ENCODE measurements at places on chromosomes 1 and 21.

DNA sequence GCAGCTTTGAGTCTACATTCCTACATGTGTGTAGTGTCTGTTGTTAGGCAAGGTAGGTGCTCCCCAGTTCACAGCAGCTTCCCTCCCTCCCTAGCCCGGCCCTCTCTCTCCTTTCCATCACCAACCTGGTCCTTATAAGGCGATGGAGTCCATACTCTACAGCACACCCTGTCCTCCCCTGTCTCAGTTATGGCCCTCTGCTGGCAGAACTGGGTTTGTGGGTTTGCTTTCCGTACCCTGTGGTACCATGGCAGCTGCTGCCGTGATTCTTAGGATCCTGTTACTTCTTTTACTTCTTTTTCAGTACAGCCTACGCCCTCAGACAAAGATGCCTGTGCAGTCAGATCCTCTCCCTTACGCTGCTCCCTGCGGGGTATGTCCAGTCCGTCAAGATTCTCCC lies 31.7 kb downstream of the AK5 start:
- no peak for DNase-seq

- no peak for DNase-seq
Observed at GRCh38 chr1:24936684-24937083, 6.6 kb upstream of the RUNX3 start.

- DNase-seq = no peak
Observed at GRCh38 chr1:233151861-233152260, 143.7 kb downstream of the PCNX2 start.

DNA sequence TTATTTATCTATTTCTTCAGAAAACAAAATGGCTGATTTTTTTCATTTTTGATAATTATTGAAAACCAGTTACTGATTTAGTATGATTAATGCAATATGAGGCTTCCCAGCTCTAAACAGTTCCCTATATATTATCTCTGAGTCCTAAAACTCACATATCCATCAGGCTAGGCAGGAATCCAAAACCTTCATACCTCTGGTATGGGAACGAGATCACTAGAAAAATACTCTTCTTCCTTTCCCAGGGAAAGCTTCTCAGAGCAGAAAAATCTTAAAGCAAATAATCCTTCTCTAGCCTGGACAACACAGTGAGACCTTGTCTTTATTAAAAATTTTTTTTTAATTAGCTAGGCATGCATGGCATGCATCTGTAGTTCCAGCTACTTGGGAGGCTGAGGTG lies 42.5 kb downstream of the KDM5B start:
- no peak for DNase-seq

DNA sequence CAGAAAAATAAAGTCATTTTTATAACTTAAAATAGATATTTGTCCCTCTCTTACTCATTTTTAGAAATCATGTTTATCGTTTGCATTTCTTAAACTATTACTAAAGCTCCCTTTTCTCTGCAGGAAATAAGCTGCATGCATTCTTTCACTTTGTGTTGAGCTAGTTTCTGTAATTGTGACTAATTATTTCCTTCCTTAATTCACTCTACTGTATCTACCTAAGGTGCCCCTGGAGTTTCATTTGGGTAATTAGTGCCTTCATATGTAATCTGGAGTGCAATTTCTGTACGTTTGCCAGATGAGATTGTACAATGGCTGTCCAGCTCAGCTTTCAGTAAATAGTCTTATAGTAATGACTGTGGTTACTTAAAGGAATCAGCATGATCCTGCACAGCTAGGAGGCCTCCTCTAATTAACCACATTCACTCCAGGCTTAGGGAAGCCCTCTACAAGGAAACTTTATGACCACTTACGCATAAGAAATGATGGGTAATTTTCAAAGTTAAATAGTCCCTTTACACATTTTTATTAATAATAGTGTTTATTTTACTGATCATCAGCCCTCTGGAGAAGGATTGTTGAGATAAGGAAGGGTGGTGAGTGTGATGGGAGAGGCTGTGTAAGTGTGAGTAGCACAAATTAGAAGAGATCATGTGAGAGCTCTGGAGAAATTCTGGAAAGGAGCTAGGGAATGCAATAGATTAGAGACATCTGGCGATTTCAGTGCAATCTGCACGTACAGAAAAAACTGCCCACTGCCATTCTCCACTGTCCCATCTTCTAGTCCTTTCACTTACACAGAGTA lies 86.8 kb downstream of the LRRC8C start:
- DNase-seq = peak; percentile 81

- DNase-seq = no peak
Observed at GRCh38 chr21:26443867-26444266, 129.2 kb downstream of the CYYR1 start.

GRCh38 chr1:18668750-18669404 lies 38.2 kb downstream of the PAX7 start:
- no peak for DNase-seq

GRCh38 chr1:153771841-153772593 lies 3.2 kb upstream of the SLC27A3 start:
- no peak for DNase-seq

GRCh38 chr1:219797009-219797408 lies 131.3 kb downstream of the SLC30A10 start:
- no peak for DNase-seq

GRCh38 chr1:65480684-65481405 lies 60.4 kb downstream of the LEPR start:
- DNase-seq = no peak

GRCh38 chr1:66399888-66400529 lies 133.9 kb upstream of the SGIP1 start:
- DNase-seq = no peak

- peak; percentile 5 for DNase-seq
Observed at GRCh38 chr1:110880708-110881374, 7.9 kb downstream of the CD53 start.

DNA sequence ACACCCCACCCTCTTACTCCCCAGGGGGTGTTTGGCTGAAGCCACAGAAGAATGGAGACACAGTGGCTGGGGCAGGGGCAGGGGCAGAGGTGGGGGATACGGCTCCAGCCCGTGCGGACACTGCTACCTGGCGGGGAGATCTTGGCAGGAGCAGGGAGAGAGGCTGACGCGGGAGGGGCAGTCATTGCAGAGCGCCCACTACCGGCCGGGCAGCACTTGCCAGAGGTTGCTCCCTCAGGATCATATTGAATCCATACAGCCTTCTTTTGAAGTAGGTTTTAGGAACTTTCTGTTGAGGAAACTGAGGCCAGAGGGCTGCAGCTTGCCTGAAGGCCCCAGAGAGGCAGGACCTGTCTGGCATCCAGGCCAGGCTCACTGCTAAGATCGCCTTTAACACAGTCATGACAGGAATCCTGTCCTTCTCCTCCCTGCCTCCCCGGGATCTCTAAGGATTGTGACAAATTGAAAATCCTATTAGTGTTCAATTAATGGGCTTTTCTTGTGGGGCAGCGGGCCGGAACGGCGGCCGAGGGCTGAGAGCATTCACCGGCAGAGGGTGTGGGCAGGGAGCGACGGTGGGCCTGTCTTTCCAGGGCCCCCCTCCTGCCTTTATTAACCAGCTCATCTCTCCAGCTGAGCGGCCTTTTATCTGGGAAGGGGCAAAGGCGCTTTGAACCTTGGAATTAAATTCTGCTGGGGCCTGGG lies 65.5 kb upstream of the WNT4 start:
- no peak for DNase-seq

DNA sequence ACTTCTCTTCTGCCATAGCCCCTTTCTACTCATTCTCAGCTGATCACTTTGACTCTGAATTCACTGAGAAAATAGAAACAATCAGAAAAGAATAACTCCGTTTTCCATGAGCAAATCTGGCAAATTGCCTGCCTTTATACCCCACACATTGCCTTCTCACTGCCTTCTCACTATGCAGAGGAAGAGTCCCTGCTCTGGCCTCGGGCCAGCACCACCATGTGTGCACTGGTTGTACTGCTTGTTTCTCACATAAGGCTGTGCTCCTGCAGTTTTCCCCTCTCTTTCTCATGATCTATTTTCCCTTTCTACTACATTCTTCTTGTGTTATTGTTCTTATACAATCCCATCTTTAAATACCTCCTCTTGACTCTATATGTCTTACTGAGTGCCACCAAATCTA lies 2.3 kb upstream of the HMGCS2 start:
- no peak for DNase-seq

DNA sequence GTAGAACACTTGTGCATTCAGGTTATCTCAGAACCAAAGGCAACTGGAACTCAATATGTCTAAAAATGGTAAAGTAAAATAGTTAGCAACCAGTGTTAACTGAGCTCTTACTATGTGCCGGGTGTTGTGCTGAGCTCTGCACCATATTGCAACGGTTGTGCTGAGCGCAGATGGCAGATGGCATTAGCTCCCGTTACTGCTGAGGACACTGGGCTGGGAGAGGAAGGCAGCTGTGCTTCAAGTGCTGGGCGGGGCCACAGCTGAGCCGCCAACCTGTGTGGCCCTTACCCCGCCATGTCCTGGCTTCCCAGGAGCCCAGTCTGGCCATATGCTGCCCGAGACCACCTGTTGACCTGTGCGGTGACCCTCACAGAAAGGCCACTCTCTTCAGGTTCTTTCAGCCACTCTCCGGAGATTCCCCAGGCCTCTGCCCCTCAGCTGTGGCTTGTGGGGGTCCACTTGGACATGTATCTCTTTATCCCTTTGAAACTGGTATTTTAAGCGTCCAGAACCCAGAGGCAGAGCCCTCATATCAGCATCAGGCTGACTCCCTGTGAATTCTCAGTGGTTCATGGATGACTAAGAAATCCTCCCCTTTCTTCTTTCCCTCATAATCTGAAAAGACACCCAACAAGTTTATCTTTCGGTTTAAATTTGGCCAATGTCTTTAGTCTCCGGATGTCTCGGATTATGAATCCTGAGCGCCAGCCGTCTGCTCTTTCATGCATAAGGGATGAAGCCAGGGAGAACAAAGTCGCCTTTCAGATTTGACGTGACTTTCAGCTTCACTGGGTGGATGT lies 26.4 kb downstream of the LDLRAP1 start:
- DNase-seq = no peak

GRCh38 chr1:42431514-42431913 lies 24.3 kb downstream of the ZMYND12 start:
- no peak for DNase-seq

DNA sequence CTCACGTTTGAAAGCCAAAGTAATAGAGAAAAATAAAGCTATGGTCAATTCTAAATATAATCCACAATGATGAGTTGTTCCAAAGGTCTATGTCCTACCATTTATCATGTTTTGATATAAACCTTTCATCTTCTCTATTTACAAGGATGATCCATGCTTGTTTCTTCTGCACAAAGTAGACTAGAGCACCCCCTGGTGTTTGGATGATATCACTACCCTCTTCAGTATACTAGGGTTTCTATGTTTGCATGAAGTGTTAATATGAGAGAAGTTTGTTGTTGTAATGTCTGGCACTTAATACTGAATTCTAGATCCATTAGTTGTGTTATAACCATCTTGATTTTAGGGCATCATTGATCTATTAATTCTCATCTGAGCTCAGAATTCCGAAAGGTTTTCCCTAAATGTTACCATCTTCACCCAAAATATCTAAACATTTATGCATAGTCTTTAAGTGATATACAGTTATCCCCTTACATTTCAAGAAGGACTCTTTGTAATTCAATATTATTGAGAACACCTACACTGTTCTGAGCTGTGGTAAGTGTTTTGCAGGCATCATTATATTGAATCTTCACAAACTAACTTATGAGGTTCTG lies 21.1 kb downstream of the CLDN8 start:
- peak; percentile 33 for DNase-seq

GRCh38 chr1:181726320-181727012 lies 243.1 kb downstream of the CACNA1E start:
- DNase-seq = no peak

DNA sequence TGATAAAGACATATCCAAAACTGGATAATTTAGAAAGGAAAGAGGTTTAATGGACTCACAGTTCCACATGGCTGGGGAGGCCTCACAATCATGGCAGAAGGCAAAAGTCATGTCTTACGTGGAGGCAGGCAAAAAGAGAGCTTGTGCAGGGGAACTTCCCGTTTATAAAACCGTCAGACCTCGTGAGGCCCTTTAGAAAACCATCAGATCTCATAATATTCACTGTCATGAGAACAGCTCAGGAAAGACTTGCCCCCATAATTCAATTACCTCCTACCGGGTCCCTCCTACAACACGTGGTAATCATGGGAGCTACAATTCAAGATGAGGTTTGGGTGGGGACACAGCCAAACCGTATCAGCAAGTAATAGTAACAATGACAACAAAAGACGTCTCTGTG lies 88.2 kb upstream of the SLC25A33 start:
- DNase-seq = no peak

DNA sequence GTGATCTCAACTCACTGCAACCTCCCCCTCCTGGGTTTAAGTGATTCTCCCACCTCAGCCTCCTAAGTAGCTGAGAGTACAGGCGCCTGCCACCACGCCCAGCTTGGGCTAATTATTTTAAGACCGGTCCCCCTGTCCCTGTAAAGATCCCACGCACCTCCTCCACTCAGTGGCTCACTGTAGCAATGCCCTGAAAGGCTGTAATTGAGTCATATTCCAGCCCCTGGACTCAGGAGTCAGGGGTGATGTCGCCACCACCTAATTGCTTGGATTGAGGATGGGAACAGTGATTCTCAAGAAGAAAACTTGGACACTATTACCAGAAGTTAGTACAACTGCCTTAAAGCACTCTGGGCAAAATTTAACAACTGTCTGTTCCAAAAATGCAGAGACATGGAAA lies 3.1 kb upstream of the EDARADD start:
- DNase-seq = no peak

GRCh38 chr1:28744184-28744583 lies 7.4 kb downstream of the YTHDF2 start:
- DNase-seq = no peak

DNA sequence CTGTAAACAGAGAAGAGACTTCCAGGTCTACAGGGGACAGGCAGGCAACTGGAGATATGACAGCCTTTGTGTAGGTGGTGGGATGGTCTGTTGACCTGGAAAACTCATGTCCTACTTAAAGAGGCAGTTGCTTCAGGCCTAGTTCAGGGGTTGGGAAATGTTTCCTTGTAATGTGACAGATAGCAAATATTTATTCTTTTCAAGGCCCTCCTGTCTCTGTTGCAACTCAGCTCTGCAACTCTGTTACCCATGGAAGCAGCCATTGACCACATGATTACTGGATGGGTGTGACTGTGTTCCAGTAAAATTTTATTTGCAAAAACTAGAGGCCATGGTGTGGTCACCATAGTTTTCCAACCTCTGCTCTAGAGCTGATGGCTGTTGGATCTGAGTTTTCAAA lies 341.9 kb downstream of the PTBP2 start:
- DNase-seq = no peak

- DNase-seq = no peak
Observed at GRCh38 chr1:243256590-243256989, 749 bp downstream of the SDCCAG8 start.

DNA sequence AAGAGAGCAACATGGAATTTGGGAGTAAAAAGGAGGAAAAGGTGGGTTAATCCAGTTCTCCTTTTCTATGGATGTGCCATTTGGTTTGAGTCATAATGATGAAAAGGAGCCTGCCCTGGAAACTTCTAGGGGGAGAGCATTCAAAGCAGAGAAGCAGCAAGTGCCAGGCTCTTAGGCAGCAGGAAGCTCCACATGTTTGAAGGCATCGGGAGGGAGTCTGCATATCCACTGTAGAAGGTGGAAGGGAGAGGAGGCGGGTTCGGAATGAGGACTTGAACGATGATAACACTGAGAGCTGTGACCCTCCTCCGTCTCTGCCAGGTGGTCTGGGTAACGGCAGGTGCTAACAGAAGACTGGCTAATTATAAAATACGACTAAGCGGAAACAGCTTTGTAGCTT lies 128.2 kb downstream of the RYR2 start:
- DNase-seq = no peak

All from AML-193 (cell line).